Gastrocnemius medialis (tissue), 4 donors: ENCODE measurements at places on chromosomes 5 and 9. TPM values are rescaled to one million over a fixed set of nuclear protein-coding genes. Genes with fewer than 3 reads are reported as not detected.

Gene INSYN2B
- total RNA-seq: not detected

Gene IER5L
- 3.4 TPM for total RNA-seq

Gene EDIL3
- total RNA-seq: 0.47 TPM

Gene DAPK1
- 1.2 TPM for total RNA-seq

Gene GABRA1
- total RNA-seq: not detected

Gene RUFY1
- 26.7 TPM for total RNA-seq

Gene WWC1
- not detected for total RNA-seq

Gene UBE2QL1
- 60.4 TPM for total RNA-seq

DNA sequence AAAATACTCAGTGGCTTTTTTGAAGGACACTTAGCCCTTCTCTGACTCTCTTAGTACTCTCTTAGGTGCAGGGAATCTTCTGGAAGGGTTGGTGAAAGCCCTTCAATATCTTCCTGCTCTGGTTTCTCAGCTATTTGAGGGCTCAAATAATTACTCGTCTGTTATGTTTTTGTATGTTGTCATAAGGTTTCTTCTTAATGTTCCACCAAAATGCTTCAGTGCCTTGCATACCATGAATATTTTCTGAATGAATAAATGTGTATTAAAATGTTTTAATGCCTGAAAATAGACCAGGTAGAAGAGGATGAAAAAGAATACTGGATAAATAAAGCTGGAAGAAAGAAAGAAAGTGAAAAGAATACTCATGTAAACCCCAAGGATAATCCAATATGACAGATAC is 124.3 kb downstream of the STK32A start:
- no peak for DNase-seq
- no peak overlapping the region for H3K4me3 ChIP-seq
- no peaks in the 10 kb centered on the region for H3K27me3 ChIP-seq
- H3K27ac ChIP-seq: no peak overlapping the region

DNA sequence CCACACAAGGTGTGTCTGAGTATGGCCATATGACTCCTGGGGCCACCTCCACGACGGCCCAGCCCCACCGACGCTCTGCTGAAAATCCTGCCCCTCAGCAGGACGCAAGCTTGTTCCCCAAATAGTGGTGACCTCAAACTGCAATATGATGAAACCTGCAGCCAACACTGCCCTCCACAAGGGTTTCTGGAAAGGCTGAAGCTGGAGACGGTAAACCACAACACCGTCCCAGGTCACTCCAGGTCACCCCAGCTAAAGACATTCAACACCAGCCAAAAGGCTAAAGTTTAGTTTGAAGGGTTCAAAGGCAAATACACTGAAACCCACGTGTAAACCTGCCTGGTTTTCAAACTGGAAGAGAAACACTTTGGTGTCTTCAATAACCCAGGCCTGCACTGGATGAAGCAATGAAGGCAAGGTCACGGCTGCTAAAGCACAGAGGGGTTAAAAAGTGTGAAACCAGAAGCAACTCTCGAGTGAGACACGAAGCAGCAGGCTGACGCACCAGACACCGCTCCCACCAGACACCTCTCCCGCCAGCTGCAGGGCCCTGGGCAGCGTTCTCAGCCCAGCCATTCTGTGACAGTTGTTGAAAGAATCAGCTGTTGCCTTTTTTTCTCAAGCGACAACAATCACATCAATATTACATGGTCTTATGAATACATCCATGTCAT is 1.8 kb upstream of the LHX3 start:
- no peak for DNase-seq
- H3K36me3 ChIP-seq: peaks cover 26% of the 10 kb centered on the region
- no peaks in the 10 kb centered on the region for H3K4me1 ChIP-seq
- H3K4me3 ChIP-seq: no peak overlapping the region
- H3K27ac ChIP-seq: no peak overlapping the region

- DNase-seq: no peak
- H3K27me3 ChIP-seq: no peaks in the 10 kb centered on the region
- H3K4me1 ChIP-seq: no peaks in the 10 kb centered on the region
- no peaks in the 10 kb centered on the region for H3K36me3 ChIP-seq
Measured at GRCh38 chr5:50415912-50416311, 25.2 kb downstream of the EMB start.

- no peak overlapping the region for H3K27ac ChIP-seq
- H3K4me3 ChIP-seq: no peak overlapping the region
- no peaks in the 10 kb centered on the region for H3K4me1 ChIP-seq
- H3K27me3 ChIP-seq: no peaks in the 10 kb centered on the region
- no peak for DNase-seq
Measured at GRCh38 chr5:181281077-181281983, 20.4 kb upstream of the TRIM52 start.

- no peak overlapping the region for H3K27ac ChIP-seq
- no peak overlapping the region for H3K4me3 ChIP-seq
- H3K36me3 ChIP-seq: no peaks in the 10 kb centered on the region
- no peak for DNase-seq
Measured at GRCh38 chr9:98612061-98612752, 96.5 kb downstream of the GABBR2 start.

- H3K36me3 ChIP-seq: no peaks in the 10 kb centered on the region
- H3K4me1 ChIP-seq: peaks cover 19% of the 10 kb centered on the region
- H3K27me3 ChIP-seq: no peaks in the 10 kb centered on the region
- no peak overlapping the region for H3K4me3 ChIP-seq
Measured at GRCh38 chr5:142011572-142012185, 1.1 kb downstream of the GNPDA1 start.

DNA sequence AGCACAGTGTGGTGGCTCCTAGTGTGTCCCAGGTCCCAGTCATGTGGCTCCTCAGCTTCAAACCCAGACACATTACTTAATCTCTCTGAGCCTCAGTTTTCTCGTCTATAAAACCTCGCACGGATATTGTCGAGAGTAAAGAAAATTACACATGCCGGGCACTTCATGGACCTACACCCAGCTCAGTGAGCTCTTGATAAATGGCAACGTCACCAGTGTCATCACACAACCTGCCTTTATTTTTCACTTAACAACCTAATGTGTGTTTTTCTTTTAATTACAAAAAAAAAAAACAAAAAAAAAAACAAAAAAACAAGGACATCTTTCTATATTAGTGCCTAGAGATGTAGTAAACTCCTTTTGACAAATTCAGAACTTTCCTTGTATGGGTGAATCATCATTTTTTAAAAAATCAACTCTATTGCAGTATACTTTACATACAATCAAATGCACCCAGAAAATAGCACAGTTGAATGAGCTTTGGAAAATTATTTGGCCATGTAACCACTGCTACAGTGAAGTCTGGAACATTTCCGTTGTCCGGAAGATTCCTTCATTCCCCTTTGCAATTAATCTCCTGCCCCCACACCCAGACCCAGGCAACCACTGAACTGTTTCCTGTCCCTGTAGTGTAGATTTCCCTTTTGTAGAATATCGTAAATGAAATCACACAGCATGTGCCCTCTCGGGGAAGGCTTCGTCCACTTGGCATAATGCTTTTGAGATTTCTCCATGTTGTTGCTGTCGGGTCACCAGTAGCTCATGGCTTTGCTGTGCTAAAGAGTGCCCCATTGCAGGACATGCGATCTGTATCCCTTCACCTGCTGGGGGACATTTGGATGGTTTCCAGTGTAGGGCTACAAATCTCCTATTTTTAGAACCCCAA is 100.4 kb upstream of the LARP1 start:
- H3K4me1 ChIP-seq: peaks cover 7% of the 10 kb centered on the region
- H3K27me3 ChIP-seq: no peaks in the 10 kb centered on the region
- no peak for DNase-seq
- H3K27ac ChIP-seq: peak overlapping the region; percentile 32

- no peak overlapping the region for H3K4me3 ChIP-seq
- peaks cover 1% of the 10 kb centered on the region for H3K4me1 ChIP-seq
- no peak for DNase-seq
- no peak overlapping the region for H3K27ac ChIP-seq
- no peaks in the 10 kb centered on the region for H3K27me3 ChIP-seq
- H3K36me3 ChIP-seq: no peaks in the 10 kb centered on the region
Measured at GRCh38 chr9:68791169-68791568, 86.1 kb downstream of the PIP5K1B start.

GRCh38 chr9:130940693-130941576 is 1.9 kb upstream of the FIBCD1 start:
- no peaks in the 10 kb centered on the region for H3K4me1 ChIP-seq
- no peak overlapping the region for H3K27ac ChIP-seq
- H3K4me3 ChIP-seq: no peak overlapping the region
- peak; percentile 37 for DNase-seq
- H3K36me3 ChIP-seq: no peaks in the 10 kb centered on the region

- peaks cover 9% of the 10 kb centered on the region for H3K4me1 ChIP-seq
- peak overlapping the region; percentile 79 for H3K4me3 ChIP-seq
- H3K36me3 ChIP-seq: no peaks in the 10 kb centered on the region
- peak overlapping the region; percentile 67 for H3K27ac ChIP-seq
Measured at GRCh38 chr9:68706363-68707201, 1.5 kb downstream of the PIP5K1B start.

DNA sequence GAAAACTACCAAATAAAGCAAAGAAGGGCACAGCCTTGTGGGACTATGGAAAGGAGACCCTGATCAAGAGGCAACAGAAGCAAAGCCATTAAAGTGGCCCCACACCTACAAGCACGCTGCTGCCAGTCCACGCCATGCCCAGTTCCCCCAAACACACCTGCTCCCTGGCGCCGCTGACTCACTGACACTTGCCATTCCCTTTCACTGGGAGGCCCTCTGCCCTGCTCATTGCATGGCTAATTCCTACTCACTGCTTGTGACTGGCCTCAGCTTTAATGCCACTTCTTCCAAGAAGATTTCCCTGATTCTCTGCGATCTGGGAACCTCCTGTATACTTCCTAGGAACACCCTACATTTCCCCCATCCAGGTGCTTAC is 71.2 kb upstream of the TAF1L start:
- H3K27me3 ChIP-seq: no peaks in the 10 kb centered on the region
- no peaks in the 10 kb centered on the region for H3K4me1 ChIP-seq
- no peak overlapping the region for H3K4me3 ChIP-seq
- no peak for DNase-seq

DNA sequence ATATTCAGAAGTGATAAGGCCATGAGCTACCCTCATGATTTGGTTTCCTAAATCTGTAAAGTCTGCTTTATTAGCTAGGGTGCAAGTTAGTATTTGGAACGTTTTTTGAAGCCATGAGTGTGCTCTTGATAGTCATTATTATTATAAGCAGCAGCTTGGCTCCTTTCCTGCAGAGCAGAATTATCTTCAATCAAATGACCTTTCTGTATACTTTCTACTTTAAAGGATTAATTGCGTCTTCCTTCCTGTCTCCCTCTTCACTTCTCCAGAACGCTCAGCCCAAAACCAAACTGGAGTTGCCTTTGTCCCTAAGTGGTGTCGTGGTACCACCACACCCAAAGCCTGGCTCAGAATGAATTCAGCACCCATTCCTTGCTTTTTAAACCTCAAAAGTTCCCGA is 211.3 kb downstream of the ARHGAP26 start:
- DNase-seq: no peak
- peak overlapping the region; percentile 58 for H3K27ac ChIP-seq

DNA sequence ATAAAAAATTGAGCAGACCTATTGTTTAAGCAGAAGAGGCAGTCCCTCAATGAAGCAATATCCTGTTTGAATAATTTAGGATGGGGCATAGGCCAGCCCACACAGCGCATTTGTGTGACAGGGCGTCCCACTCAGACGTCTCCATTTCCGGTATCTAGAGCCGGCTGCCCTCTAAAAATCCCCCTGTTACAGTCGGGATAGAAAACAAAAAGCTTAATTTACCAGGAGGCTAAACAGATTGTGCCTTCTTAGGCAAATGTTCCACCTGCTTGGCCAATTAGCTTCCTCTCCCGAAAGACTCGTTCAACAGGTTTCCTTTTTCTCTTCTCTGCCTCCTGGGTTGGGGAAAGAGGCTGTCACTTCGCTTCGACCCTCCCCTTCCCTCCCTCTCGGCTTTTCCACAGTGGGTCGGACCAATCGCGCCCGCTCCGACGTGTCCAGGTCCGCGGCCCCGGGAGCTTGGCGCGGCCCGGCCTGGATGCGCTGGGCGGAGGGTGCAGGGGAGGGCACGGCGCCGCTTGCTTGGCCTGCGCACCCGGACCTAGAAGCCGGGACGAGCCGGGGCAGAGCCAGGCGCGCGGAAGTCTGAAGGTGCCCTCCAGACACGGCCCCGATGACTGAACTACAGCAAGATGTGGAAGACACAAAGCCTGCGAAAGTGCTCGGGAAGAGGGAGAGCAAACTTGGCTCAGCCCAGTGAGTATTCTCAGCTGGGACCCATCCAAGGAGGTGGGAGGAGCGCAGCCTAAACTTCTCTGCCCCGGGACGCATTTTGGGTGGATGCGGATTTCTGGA is at the start of gene GRAMD2B:
Gene GRAMD2B (plus strand): TSS at position 416 of the 795 bp plus-strand sequence. CDS start 198 bp downstream, at position 614.
- H3K27me3 ChIP-seq: no peaks in the 10 kb centered on the region
- H3K4me3 ChIP-seq: peak within 1 kb of the TSS; percentile 55
- H3K36me3 ChIP-seq: no peaks in the 10 kb centered on the region
- no peaks in the 10 kb centered on the region for H3K4me1 ChIP-seq

- DNase-seq: no peak
- H3K27me3 ChIP-seq: no peaks in the 10 kb centered on the region
- no peaks in the 10 kb centered on the region for H3K4me1 ChIP-seq
- H3K4me3 ChIP-seq: no peak overlapping the region
- H3K27ac ChIP-seq: no peak overlapping the region
Measured at GRCh38 chr5:16411741-16412455, 53.7 kb downstream of the ZNF622 start.

- H3K4me1 ChIP-seq: no peaks in the 10 kb centered on the region
- H3K36me3 ChIP-seq: no peaks in the 10 kb centered on the region
- H3K27me3 ChIP-seq: no peaks in the 10 kb centered on the region
- DNase-seq: no peak
- H3K4me3 ChIP-seq: no peak overlapping the region
- H3K27ac ChIP-seq: no peak overlapping the region
Measured at GRCh38 chr5:34552686-34553085, 103.4 kb upstream of the RAI14 start.

- H3K4me1 ChIP-seq: peaks cover 23% of the 10 kb centered on the region
- DNase-seq: no peak
- H3K27me3 ChIP-seq: no peaks in the 10 kb centered on the region
- no peaks in the 10 kb centered on the region for H3K36me3 ChIP-seq
Measured at GRCh38 chr9:130041648-130042405, 1.2 kb downstream of the FNBP1 start.

GRCh38 chr5:1003296-1003937 is 5.2 kb upstream of the NKD2 start:
- no peaks in the 10 kb centered on the region for H3K4me1 ChIP-seq
- no peak overlapping the region for H3K4me3 ChIP-seq
- peaks cover 34% of the 10 kb centered on the region for H3K27me3 ChIP-seq
- no peaks in the 10 kb centered on the region for H3K36me3 ChIP-seq

GRCh38 chr5:68240202-68240601 is 24.6 kb downstream of the PIK3R1 start:
- H3K4me1 ChIP-seq: peaks cover 87% of the 10 kb centered on the region
- H3K27ac ChIP-seq: peak overlapping the region; percentile 46
- H3K36me3 ChIP-seq: no peaks in the 10 kb centered on the region
- H3K27me3 ChIP-seq: no peaks in the 10 kb centered on the region
- DNase-seq: no peak

DNA sequence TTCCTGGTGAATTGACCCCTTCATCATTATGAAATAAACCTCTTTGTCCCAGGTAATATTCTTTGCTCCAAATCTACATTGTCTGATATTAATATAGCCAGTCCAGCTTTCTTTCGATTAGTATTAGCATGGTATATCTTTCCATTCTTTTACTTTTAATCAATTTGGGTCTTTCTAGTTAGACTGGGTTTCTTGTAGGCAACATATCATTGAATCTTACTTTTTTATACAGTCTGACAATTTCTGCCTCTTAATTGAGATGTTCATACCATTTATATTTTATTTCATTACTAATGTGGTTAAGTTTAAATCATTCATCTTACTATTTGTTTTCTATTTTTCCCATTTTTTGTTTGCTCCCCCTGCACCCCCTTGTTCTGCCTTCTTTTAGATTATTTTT is 61.7 kb upstream of the LIFR start:
- H3K36me3 ChIP-seq: no peaks in the 10 kb centered on the region
- no peak overlapping the region for H3K27ac ChIP-seq
- no peaks in the 10 kb centered on the region for H3K4me1 ChIP-seq
- no peaks in the 10 kb centered on the region for H3K27me3 ChIP-seq
- no peak for DNase-seq
- H3K4me3 ChIP-seq: no peak overlapping the region
